Urinary bladder (tissue), 4 donors: ENCODE measurements at places on chromosomes 1 and 21. TPM values are rescaled to one million over a fixed set of nuclear protein-coding genes. Genes with fewer than 3 reads are reported as not detected.

GRCh38 chr1:99737016-99737415 lies 29.4 kb downstream of the FRRS1 start:
- DNase-seq, result no peak

- DNase-seq, result no peak
These were observed 812.6 kb upstream of the ADGRL4 start for GRCh38 chr1:79819140-79819539.

UBE2U gene
- not detected for total RNA-seq

GRCh38 chr1:18673976-18674375 lies 43.3 kb downstream of the PAX7 start:
- no peak for DNase-seq

KRTAP6-3 gene
- total RNA-seq, result not detected

DNA sequence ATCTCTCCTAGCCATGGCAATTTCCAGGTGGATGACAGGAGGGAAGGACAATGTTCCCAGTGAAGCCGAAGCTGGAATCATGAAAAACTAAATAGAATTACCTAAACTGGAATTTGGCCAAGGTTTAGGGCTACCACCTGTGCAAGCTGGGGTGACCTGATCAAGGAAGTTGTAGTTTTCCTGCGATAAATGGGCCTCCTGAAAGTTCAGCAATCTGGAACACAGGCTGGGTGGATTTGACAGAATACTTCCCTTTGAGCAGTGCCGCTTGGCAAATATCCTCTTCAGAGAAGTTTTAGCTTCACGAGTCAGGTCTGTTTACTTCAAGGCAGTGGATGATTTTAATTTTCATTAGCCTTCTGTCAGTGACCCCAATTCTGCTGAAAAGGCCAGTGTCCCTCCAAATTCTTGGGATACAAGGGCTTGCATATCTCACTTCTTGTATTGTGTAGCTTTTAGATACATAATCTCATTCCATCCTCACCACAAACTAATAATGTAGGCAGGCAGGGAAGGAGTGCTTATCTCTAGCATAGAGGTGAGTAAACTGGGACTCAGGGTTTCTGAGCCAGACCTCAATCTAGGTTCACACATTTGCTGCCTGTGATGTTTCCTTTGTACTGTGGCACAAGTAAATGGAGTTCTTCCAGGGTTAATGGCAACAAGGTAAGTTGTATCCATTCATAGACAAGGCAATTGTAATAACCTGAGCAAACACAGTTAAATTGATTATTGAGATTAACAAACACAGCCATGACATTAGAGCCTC lies 349.4 kb downstream of the NUF2 start:
- DNase-seq, result no peak

DNA sequence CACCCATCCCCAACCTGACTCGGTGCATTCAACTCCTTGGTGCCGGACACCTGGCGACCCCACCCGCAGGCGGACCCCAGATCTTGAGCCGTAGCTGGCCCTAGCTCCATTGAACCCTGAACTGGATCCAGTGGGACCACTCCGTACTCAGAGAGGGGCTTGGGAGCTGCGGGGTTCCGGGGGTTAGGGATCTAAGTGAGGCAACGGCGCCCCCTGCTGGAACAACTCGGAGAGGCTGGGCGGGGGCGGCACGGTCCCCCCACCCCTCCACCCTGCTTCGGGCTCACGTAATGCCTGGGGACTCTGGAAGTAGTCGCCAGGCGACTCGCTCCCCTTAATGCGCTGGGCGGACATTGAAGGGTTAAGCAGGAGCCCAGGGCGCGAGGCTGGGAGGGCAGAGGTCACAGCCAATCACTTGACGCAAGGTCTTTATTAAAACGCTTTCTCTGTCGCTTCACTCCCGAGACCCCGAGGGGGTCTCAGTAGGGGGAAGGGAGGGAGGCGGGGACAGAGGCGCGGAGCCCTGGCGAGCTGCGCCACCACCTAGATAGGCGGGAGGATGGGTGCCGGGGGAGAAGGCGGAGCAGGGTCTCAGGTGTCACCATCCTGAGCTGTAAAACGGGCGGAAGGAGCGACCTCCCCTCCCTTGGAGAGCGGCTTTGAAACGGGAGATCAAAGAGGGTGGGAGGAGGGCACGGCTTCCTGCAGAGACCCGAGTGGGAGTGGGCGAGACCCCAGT lies 704 bp upstream of the CRABP2 start:
- no peak for DNase-seq

DNA sequence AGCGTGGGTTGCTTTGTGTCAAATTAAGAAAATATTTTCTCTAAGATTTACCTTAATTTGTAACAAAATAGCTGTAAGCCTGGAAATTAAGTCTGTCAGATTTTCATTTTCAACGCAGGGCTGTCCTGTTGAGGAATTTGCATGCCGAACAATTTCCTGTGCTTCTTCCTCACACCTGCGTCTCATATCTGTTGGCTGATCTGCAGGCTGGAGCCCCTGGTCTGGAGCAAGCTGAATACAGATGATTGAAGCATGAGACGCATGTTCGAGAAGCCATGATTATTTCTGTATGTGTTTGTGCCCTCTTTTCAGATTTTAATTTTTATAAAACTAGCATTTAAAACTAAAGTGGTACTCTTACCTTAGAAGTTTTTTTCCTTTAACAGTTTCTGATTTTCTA lies 9.8 kb downstream of the MIXL1 start:
- DNase-seq, result no peak

GRCh38 chr1:1069056-1069710 lies 4.9 kb downstream of the RNF223 start:
- DNase-seq, result no peak

DNA sequence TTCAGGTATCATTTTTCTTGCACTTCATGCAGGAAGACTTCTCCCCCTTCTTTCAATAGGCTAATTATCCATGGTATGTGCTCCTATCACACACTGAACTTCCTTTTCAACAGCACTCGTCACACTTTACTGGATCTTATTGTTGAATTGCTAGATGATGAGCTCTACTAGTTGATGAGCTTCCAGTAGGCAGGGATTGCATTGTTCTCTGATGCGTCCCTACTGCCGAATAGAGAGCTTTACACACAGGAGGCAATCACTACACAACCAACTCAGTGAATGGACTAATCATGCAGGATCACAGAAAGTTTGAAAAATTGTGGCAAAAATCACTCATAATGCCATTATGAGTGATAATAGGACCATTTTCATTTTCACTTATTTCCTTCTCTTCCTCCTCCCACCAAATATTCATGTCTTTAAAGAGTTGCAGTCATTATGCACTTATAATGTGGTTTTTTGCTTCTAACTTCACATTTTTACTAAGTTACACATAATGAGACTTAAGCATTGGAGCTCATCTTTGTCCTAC lies 128.1 kb upstream of the ZNF648 start:
- DNase-seq, result no peak
